ENCODE measurements at places on chromosomes 1 and 21.
A peak's percentile ranks its signal among the peaks of the same experiment; 100 is the strongest.

- no peak for DNase-seq
Observed at GRCh38 chr1:15605398-15606383, 11.6 kb upstream of the DDI2 start.

DNA sequence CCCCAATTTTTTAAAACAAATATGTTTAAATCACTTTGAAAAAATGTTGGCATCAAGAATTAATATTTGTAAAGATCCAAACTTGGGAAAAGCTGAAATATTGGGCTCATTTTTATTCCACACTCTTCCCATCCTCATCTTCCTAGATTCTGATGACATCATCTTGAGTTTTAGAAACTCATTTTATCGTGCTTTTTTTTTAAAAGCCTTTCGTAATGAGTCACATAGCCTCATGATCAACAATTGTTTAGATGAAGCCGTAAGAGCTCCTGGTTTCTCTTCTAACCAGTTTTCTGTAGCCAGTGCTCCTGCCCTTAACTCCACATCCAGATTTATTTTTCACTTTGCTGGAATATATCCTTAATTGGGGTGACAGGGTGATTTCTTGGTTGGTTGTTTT, 78.6 kb downstream of the POFUT2 start:
- no peak for DNase-seq

DNA sequence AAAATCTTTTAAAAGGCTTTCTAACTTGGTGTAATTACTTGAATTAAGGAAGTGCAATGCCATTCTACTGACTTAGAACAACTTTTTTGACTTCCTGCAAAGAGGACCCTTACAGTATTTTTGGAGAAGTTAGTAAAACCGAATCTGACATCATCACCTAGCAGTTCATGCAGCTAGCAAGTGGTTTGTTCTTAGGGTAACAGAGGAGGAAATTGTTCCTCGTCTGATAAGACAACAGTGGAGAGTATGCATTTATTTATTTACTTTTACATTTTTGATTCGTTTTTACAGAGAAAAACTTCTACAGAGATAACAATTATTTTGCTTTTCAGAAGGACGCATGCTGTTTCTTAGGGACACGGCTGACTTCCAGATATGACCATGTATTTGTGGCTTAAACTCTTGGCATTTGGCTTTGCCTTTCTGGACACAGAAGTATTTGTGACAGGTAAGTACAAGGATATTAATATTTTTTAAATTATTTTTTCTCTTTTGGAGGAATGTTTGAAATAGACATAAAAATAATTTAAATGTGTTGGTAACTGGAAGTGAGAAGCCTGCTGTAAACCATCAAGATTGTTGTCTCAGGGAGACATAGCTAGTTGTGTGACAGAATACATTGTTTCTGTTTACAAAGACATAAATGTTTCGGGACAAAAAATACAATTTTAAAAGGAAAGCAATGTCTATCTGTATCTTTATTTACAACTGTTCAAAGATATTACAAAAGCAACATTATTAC, at the start of gene PTPRC:
TSS of gene PTPRC (plus strand) at position 147 of the 742 bp plus-strand sequence. CDS start at position 376, 229 bp downstream.
- DNase-seq: no peak

- no peak for DNase-seq
Observed at GRCh38 chr21:44583800-44584147, 3.4 kb upstream of the KRTAP10-5 start.

GRCh38 chr1:242448910-242449645, 75.4 kb downstream of the PLD5 start:
- DNase-seq: no peak

GRCh38 chr1:99546432-99547416, 99.2 kb upstream of the PALMD start:
- DNase-seq: no peak

- DNase-seq: no peak
Observed at GRCh38 chr1:242139442-242139841, 140.5 kb upstream of the MAP1LC3C start.

DNA sequence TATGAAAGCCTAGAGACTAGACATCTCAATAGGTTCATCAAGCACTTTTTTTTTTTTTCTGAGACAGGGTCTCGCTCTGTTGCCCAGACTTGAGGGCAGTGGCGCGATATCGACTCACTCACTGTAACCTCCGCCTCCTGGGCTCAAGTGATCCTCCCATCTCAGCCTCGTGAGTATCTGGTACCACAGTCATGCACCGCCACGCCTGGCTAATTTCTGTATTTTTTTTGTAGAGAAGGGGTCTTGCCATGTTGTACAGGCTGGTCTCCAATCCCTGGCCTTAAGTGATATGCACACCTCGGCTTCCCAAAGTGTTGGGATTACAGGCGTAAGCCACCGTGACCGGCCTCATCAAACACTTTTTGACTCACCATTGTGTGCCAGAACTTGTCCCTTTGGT, 613 bp upstream of the GPATCH4 start:
- no peak for DNase-seq

- no peak for DNase-seq
Observed at GRCh38 chr21:44923480-44924084, 2.9 kb upstream of the ITGB2 start.

DNA sequence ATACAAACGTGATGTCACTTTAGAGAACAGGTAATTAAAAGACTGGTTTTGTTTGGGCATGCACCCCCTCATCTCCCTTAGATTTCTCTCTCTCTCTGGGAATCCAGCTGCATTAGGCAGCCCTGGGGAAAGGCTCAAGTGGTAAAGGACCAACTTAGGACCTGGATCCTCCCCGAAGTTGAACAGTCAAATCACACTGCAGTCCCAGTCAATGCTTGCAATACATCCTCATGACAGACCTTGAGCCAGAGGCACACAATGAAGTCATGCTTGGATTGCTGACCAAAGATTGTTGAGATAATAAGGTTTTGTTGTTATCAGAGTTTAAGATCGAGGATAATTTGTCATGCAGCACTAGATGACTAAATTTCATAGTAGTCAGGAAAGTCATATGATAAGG, 1285.8 kb upstream of the NCAM2 start:
- no peak for DNase-seq

DNA sequence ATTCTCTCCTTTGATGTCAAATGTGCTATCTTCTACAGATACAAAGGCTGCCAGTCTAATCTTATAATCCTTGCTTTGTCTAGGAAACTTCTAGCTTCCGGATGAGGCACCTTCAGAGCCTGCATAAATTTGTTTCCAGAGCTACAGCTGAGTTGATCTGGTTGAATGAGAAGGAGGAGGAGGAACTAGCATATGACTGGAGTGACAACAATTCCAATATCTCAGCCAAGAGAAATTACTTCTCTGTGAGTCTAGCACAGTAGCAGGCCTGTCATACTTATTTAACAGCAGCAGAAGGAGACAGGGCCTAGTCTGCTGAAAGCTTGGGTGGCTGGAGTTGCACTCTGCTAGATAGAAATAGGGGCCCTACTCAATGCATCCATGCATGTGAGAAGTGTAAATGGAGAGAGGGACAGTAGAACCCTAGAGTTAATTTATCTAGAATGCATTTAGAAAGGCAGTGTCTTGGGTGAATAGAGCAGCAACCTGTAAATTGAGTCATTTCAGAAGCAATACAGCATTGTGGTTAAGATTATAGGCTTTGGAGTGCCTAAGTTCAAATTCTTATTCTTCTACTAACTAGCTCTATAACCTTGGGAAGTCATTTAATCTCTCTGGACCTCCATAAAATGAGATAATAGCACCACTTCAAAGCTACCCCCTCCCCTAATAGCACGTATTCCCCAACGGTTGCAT, 89.0 kb downstream of the MACF1 start:
- no peak for DNase-seq

DNA sequence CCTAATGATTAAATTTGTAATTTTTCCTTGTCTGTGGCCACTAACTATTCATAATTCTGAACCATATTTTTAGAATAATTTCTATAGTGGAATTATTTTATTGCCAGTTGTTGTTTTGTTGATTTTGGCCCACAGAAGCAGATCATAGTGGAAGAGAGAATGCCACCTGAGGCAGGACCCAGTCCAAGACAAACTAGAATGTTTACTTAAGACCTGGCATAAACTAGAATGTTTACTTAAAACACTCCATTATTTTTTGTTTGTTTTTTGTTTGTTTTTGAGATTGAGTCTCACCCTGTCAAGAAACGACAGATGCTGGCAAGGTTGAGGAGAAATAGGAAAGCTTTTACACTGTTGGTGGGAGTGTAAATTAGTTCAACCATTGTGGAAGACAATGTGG, 310.2 kb downstream of the MRPL39 start:
- DNase-seq: no peak

DNA sequence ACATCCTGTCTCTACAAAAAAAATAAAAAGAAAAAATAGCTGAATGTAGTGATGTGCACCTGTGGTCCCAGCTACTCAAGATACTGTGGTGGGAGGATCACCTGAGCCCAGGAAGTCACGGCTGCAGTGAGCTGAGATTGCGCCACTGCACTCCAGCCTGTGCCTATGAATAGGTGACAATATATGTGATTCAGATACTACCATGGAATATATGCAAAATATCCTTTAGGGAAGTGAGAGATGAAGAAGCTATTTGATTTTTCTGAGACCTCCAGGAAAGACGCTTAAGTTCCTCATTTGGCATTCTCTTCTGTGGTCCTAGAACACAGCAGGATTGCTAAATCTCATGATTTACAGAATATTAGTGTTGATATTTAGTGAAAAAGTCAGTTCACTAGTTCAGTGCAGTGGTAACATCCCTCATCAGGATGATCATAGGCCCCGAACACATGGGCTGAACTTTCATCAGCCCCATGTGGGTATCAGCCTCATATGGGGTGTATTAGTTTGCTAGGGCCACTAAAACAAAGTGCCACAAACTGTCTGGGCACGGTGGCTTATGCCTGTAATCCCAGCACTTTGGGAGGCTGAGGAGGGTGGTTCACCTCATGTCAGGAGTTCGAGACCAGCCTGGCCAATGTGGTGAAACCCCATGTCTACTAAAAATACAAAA, 6.0 kb upstream of the VASH2 start:
- no peak for DNase-seq

DNA sequence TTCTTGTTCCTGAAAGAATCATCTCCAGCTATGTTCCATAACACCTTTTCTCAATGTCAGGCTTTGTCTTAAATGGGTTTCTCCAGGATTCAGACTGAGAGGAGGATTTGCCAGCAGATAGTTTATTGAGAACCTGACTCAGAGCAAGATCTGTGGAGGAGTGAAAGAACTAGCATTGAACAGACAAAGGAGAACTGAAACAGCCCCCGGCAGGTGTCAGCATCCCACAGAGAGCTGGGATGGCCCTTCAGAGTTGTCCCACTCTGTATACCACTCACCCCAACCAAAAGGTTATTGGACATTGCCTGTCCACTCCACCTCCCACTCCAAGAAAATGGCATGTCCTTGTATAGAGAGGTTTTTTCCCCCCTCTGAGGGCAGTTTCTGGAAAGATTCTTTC, 270.7 kb downstream of the PAPPA2 start:
- DNase-seq: no peak

- no peak for DNase-seq
Observed at GRCh38 chr1:113091988-113092594, 19.1 kb downstream of the LRIG2 start.

DNA sequence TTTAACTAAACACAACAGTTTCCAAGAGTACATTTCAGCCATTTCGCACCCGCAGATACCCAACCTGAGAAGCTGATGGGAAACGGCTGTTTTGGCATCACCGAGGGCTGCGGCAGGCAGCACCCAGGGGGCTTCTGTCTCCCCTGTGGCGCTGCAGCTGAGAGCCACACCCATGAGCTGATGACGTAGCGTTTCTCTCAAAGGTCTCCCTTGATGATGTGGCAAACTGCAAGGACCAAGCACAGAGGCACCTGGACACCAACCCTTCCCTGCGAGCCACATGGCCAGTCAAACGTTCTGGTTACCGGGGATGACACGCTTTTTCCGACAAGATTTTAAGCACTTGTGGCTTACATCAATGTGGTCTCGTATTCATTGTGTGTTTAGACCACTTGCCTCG, 150.8 kb upstream of the ERG start:
- no peak for DNase-seq

GRCh38 chr1:211420389-211420788, 71.6 kb downstream of the RD3 start:
- no peak for DNase-seq

- DNase-seq: no peak
Observed at GRCh38 chr1:79638382-79638781, 631.9 kb upstream of the ADGRL4 start.

DNA sequence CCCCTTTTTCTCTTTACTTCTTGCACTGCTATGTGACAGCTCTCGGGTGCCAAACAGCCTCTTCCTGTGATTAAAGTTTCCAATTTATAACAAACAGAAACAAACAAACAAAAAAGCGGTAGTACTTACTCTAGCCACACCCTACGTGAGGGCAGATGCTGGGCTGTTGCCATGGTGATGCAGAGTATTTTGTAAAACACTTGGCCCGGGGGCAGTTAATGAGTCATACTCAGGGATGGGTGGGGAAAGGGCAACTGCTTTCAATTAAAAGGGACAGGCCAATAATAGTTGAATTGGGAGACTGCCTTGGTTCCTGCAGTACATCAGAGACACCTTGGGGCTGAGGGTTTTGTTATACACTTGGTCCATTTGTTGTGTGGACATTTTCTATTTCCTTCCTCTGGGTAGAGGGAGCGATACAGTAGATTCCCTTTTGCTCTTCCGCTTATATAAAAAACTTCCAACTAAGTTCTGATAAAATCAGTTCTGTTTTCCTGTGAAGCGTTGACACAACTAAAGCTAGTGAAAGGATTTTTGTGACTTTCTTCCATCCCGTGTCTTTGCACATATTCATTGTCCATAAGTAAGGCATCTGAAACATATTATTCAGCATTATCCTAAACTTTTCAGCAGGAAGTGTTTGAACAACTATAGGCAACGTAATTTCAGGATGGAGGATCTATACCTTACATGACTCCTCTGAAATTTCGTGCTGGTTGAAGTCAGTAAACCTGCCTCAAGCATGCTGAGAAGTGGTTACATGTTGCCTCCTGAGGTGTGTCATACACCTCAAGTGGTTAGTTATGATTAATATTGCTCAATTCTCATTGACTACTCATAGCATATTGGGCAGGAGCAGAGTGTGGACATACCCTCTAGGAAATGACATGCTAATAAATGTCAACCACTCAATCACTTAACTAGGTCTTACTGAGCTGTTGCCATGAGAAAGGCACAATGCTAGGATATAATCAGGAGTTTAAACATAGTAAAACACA, 36.7 kb upstream of the THEM4 start:
- DNase-seq: peak; percentile 64

DNA sequence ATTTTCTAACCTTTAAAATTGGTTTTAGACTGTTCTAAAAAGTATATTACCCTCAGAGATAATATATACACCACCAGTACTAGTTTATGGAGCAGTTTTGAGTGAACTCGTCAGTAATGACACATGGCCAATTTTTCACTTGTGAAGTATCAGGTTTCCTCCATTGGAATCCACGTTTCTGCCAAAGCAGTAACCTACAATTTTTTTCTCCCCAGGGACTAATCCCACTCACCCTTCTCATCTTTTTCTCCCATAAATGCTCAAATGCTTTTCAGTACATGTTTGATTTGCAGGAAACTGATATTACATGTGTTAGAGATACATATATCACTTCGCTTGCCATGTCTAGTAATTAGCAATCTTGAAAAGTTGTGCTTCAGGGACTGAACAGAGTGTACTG, 94.1 kb downstream of the COL24A1 start:
- no peak for DNase-seq

GRCh38 chr1:208737922-208738321, 493.7 kb upstream of the PLXNA2 start:
- no peak for DNase-seq

Data from stimulated activated CD8-positive, alpha-beta memory T cell treated with anti-CD3 and anti-CD28 coated beads, Interleukin-7, amount 100 ng/mL, for 1 hour (primary cell).